ENCODE measurements at places on chromosomes 5 and 9. TPM values are rescaled to one million over a fixed set of nuclear protein-coding genes. Genes with fewer than 3 reads are reported as not detected.

Gene GFI1B
- total RNA-seq = not detected

Gene IL4
- total RNA-seq = not detected

Gene FCN2
- total RNA-seq = not detected

Gene SLC22A5
- 1.5 TPM for total RNA-seq

Gene BTNL9
- total RNA-seq = 1.2 TPM

Gene PPP2R2B
- 102 TPM for total RNA-seq

Gene PGGT1B
- total RNA-seq = 11.5 TPM

Gene NMUR2
- 0.42 TPM for total RNA-seq

Gene DDX4
- 1.1 TPM for total RNA-seq

Gene IFNA2
- total RNA-seq = not detected

Gene PRSS3
- 0.27 TPM for total RNA-seq

All from motor neuron (in vitro differentiated cells).